Right cardiac atrium (tissue), 5 donors: ENCODE measurements at places on chromosomes 7 and 10.

DNA sequence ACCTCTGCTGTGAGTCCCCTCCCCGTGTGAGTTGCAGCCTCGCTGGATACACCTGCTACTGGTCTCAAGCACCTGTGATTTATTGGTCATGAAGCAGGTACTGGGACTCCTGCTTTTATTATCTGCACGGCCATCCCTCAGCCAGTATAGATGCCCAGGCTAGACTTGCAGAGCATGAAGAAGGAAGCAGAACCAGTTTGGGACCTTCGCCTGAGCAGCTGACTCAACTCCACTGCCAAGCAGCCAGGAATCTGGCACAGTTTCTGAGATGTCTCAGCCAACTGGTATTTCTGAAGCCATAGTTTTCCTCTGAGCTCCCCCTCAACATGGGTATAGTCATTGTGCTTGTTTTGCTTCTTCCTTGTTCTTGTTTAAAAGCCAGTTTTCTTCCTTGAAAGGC is 28.0 kb upstream of the SLC39A12 start:
- no peak for DNase-seq

DNA sequence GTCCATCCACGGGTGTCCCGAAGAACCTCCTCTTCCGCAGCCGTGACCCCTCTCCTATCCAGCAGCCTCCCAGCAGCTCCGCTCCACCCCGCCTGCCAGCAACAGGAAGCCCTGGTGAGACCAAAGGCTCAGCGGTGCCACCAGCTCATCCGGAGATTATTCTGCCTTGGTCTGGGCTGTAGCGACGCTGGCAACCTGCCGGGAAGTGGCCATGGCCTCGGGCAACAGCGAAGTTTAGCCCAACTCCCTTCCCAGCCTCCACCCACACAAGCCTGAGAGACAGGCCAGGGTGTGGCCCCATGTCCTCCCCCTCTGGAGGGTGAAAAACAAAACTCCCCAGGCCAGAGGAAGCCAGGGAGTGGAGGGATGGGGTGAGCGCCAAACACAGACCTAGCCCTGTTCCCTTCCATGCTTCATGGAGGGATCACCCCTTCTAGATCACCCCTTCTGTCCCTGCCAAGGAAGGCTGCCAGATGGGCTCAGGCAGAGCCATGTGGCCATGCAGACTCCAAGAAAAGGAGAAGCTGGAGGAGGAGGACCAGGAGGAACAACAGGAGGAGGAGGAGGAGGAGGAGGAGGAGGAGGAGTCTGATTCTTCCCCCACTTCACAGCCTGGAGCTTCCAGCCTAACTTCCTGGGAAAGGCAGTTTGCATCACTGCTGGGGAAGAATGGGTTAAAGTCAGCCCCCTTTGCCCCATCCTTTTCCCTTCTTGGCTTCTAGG is 918 bp downstream of the CALHM2 start:
- peak; percentile 96 for DNase-seq

DNA sequence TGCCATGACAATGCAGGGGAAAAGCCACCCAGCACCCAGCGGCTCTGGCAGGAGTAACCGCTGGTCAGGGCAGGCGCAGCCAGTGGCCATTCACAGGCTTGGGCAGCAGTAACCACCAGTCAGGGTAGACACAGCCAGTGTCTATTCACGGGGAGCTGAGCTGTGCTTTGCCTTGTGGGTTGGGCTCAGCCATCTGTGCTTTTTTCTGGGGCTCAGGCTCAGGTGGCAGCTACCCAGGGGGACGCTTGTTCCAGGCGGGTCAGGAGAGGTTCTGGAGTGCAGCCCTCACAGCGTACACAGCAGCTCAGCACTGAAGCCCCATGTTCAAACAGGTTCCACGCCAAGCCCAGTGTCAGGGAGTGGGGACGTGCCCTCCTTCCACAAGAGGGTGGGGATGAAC is 28.5 kb downstream of the FOXL3 start:
- peak; percentile 37 for DNase-seq

DNA sequence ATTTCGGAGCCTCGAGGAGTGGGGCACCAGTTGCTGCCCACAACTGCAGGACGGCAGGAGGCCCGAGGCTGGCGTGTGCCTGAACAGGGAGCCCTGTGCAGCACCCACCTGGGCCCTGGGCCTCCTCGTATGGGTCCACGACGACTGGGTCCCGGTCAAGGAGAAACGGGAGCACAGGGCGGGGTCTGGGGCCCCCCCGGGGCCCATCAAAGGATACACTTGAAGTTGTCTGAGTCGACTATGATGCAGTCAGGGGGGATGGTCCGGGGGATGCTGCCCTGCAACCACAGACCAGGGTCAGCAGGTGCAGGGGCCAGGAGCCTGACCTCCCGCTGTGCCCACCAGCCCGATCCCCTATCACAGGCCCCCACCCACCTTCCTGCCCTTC is 28.5 kb upstream of the NKX6-2 start:
- DNase-seq: no peak

DNA sequence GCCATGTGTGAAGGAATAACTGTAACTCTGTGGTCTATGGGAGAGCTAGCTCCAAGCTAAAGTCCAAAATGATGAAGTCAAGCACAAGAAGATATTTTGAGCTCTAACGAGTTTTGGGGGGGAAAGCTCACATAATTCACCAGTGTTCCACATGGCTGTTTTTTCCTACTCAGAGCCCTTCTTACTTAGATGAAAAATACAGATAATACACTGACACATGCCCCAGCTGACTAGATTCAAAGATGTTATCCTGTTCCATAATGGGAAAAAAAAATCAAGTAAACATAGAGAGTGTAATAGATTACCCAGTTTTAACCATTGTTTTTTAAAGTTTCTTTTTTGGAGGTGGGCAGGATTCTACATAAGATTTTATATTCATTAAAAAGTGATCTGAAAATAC is 86.6 kb downstream of the PRLHR start:
- no peak for DNase-seq

GRCh38 chr7:20216406-20217036 is 663 bp downstream of the MACC1 start:
- no peak for DNase-seq

DNA sequence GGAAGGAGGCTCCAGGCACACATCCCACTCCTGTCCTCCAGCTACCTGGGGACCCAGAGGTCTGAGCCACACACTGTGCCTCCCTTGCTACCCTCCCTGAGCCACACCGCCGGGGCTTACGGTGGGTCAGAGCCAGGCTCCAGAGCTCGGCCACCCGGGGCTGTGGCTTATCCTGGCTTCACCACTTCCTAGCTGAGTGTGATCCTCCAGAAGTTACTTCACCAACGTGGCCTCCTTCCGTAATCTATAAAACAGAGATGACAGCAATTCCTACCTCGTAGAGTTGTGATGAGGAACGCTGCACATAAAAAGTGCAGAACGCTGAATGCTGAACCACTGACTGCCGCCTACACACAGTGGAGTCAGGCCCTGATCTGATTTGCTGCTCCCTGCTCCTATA is 285.0 kb downstream of the PRPF18 start:
- no peak for DNase-seq

- no peak for DNase-seq
These were observed 15.4 kb downstream of the ZMIZ2 start for GRCh38 chr7:44764081-44764480.

DNA sequence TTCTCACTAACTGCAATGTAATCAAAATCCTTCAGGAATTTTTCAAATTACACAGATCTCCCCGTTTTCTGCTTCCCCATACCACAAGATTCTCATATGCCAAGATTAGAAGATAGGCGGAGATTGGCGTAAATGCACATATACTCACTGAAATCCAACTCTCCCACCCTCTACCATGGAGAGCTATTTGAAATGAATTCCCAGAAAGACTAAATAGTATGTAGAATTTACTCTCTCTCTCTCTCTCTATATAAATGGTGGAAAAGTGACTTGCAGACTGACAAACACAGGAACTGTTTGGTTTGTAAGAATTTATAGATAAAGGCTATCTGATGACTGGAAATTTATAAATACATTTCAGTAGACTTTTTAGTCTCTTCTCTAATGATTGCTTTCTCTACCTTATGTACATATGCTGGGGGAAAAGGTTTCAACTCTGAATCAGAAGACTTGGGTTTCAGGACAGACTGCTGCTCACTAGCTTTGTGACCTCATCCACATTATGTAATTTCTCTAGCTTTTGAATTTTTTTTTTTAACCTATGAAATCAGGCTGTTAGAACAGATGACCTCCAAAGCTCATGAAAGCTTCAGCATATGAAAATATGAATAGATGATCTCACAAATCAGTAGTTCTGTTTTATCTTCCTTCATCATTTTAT is 67.8 kb upstream of the CSTF2T start:
- DNase-seq: no peak

DNA sequence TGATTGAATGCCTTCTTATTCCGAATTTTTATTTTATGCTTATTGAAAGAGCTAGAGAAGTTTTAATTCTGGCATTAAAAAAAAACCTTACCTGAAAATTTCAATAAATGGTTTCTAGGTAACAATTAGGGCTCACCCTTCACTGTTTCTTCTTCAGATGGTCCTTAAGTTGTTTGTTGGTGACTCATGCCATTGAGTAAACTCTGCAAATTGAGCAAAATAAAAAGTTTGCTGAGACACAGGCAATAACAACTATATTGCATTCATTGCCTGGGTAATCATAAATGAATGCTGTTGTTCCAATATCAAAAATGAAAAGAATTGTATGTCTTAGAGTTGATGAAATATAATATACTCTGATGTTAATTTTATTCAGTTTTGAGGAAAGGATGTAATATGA is 300.3 kb downstream of the CDK14 start:
- no peak for DNase-seq

DNA sequence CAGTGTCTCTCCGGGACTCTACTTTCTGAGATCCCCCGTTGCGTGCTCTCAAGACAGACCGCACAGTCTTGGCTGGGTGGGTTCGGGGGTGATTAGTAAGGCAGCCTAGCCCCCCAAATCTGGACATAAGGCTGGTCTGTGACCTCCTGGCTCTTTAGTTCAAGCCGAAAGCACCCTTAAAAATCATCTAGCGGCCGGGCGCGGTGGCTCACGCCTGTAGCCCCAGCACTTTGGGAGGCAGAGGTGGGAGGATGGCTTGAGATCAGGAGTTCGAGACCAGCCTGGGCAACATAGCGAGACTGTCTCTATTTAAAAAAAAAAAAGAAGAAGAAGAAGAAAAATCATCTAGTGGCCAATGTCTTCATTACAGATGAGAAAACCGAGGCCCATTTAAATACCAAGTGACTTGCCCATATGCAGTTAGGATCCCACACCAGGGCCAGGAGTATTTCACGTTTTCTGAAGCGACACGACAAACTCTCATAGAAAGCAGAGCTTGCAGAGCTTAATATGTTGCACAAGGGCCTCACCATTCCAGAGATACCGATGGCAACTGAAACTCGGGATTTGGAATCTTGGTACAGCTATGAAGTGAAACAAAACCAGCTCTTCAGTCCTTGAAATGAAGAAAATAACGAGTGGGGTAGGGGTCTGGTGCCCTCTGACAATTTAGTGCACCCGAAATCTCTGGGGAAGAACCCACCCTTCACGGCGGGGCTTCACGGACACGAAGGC is 703 bp upstream of the HILPDA start:
- DNase-seq: peak; percentile 45

GRCh38 chr7:81114633-81115032 is 195.8 kb upstream of the SEMA3C start:
- no peak for DNase-seq

DNA sequence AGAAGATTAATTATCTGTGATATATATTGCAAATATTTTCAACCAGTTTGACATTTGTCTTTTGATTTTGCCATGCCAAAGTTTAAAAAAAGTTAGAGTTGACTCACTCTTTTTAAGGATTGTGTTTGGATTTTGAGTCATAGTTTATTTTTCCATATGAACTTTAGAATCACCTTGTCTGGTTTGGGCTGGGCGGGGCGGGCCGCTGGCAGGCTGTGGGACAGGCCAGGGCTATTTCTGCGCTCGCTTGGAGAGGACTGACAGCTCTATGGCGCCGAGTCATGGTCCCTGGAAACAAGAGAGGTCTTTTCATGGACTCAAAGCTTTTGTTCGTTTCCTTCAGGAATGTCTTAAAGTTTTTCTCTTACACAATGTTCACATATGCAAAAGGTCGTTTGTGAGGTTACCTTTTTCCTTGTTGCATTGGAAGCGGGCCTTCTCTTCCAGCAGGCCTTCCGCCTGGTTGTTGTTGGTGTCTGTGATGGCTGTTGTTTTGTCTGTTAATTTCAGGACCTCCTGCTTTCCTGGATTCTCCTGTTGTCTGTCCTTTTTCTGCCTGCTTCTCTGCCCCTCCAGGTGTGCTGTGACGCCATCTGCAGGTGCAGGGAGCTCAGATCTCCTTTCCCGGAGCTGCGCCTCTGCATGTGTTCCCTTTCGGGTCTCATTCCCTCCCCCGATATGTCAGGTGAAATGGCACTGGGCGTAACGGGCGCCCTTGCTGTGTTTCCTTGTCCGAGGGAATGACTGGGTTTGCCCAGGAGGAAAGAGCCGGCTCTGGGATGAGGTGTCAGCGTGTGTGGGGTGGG is 53.8 kb downstream of the INPP5A start:
- DNase-seq: no peak

DNA sequence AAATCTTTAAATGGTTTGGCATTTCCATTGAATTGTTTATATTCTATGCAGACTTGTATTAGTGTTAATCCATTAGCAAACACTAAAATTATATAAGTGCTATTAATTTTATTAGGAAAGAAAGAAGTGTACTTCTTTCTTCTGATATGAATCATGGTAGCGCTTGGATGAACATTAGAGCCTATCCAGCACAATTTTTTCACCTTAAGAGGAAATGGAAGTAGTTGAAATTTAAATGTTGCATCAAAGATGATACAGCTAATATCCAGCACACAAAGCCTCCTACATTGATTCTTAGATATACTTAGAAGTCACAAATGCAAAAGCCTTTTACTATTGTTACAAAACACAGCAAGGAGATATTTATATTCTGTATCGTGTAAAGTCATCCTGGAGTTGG is 174.5 kb downstream of the AHR start:
- no peak for DNase-seq

DNA sequence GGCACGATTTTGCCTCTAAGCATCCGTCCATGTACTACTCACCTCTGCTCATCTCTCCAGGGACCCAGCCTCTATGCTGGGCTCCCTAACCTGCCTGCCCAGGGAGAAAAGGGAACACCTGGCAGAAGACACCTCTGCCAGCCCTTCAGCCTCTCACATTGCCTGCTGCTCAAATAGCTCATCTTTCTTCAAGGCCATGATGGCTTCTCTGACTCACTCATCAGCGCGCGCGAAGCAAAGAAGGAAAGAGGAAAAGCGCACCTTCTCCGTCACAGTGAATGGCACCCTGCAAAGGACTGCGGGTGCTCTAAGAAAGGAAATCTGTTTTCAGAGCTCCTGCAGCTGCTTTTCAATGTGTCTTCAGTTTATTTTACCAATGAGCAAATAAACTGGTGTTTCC is 174.0 kb downstream of the PRKAG2 start:
- no peak for DNase-seq

GRCh38 chr7:75534727-75535307 is 42.7 kb downstream of the SPDYE5 start:
- DNase-seq: no peak

DNA sequence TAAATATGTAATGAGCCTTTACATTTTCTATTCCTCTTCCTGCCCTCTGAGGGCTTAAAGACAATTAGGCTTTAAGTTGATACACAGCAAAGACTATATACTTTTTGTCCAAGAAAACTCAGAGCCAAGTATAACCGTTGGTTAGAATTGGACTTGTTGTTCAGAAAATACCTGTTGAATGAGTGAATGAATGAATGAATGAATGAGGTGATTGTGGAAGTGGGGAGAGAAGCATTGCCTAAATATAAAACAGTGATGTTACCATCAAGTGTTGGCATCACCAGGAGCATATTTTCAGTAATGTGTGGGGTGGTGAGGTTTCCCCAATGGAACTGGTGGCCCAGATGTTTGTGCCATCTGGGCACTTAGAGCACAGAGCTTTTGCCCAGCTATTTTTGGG is 106.9 kb downstream of the AOAH start:
- no peak for DNase-seq
